ENCODE measurements at places on chromosomes 4 and X.

DNA sequence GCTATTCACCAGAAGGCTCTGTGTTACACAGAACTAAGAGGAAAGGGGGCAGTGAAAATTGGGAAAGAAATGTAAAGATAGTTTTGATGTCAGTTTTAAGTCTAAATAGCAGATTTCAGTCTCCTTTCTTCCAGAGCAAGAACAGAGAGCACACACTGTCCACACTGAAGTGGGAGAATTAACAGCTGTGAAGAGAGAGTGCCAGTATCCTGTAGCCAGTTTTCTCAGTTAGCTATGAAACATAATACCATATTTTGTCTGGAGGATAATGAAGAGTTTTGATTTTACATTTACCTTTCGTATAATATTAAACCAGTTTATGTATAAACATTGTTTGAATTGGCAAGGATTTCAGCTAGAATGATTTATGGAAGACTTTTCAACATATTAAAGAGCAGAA is 35.1 kb downstream of the FBXO8 start:
- DNase-seq: no peak

- no peak for DNase-seq
Measured at GRCh38 chr4:149203256-149204001, 612.2 kb downstream of the IQCM start.

- no peak for DNase-seq
Measured at GRCh38 chr4:145541346-145541745, 59.7 kb downstream of the SMAD1 start.

DNA sequence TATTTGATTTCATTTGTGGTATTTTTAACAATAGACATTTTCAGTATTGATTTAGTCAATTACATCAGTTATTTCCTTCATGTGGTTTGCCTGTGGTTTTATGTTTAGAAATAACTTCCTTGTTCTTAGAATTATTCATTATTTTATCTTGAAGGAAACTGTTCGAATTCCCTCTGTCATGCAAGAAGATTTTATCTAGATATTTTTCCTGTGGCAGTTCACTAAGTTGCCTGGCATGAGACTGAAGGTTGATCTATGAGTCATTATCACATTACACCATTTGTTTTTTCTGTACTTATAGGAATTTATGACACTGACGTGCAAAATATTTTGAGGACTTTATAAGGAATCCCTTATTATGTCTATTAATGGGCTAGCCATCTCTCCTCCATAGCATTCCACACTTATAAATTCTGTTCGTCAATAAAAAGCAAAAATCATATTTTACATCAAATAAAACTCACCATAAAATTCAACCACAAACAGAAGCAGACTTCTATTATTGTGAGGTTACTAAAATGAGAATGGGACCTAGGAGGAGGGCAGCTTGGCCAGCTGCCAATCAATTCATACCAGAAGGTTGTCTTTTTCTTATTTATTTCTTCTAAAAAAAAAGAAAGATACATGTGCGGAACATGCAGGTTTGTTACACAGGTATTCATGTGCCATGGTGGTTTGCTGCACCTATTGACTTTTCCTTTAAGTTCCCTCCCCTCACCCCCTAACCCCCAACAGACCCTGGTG is 179.0 kb downstream of the KCNIP4 start:
- no peak for DNase-seq

GRCh38 chrX:143476751-143477150 is 40.5 kb downstream of the SPANXN3 start:
- no peak for DNase-seq

DNA sequence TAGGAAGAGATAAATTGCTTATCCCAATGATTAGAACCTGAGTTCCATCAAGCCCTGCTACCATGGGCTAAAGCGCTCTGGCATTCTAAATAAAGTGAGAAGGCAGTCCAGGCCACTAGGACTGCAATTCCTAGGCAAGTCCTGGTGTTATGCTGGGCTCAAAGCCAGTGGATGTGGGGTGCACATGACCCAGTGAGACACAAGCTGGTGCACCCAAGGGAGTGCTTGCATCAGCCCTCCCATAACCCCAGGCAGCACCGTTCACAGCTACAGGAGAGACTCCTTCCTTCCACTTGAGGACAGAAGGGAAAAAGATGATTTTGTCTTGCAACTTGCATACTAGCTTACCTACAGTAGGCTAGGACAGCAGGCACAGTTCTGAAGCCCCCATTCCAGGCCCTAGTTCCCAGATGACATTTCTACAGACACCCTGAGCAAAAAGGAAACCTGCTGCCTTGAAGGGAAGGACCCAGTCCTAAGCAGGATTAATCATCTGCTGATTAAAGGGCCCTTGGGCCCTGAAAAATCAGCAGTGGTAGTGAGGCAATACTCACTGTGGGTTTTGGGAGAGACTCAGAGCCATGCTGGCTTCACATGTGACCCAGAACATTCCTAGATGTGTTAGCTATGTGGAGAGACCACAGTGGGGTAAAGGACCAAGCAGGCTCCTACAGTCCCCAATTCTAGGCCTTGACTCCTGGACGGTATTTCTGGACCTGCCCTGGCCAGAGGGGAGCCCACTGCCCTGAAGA is 77.8 kb downstream of the KLHL13 start:
- no peak for DNase-seq

DNA sequence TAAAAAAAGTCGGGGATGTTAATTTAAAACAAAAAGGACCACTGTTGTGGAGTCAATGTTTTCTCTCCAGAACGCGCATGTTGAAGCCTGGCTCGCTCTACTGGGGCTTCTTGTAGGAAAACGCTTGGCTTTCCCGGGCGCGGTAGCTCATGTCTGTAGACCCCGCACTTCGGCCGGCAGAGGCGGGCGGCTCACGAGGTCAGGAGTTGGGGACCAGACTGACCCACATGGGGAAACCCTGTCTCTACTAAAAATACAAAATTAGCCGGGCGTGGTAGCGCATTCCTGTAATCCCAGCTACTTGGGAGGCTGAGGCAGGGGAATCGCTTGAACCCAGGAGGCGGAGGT is 15.6 kb downstream of the NELFA start:
- DNase-seq: no peak

- no peak for DNase-seq
Measured at GRCh38 chr4:151250706-151251105, 26.3 kb upstream of the PRSS48 start.

Measured in activated T-cell treated with anti-CD3 and anti-CD28 coated beads, Interleukin-2, amount 50 U/mL, for 72 hours (primary cell).